ENCODE measurements at places on chromosomes 5 and 9. TPM values are rescaled to one million over a fixed set of nuclear protein-coding genes. Genes with fewer than 3 reads are reported as not detected.

DNA sequence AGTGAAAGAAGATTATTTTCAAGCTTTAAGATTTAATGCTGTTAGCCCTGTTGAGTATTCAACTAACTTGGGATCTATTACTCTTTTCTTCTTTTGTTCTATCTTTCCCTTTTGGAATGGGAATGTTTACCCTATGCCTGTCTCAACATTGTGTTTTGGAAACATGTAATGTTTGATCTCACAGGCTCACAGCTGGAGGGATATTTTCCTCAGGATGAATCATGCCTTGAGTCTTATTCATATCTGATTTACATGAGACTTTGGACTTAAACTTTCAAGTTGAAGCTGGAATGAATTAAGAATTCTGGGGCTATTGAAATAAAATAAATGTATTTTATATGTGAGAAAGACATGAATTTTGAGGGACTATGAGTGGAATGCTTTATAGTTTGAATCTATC is 607.8 kb upstream of the PTGER4 start:
- DNase-seq: no peak

DNA sequence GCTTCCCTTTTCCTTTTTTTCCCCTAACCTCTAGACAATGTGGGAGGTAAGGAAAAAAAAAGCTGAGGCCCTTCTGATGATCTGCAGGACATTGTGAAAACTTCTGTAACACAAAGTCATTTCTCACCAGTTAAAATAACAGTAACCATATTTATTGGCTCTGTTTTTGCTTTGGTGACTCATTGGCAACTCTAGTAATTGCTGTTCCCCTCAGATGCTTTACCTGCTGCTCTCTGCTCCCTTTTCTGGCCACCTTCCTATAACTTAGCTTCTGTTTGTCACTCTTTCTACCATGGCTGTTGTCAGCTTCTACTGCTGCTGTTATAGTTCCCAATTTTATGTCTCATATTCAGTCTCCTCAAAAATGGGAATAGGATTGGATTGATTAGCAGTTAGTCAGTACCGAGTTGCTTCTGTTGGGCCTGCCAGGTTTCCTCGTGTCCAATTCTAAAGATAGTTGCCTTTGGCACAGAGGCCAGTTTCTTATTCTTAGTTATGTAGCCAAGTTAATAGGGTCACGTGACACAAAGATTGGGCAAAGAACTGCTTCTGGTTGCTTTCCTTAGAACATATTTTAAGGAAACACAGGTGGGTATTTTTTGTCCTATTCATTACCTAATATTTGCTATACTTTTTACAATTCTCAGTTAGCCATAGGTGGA is 16.8 kb downstream of the SCAMP1 start:
- DNase-seq: no peak

- DNase-seq: no peak
Observed at GRCh38 chr9:37004424-37004935, 29.6 kb downstream of the PAX5 start.

DNA sequence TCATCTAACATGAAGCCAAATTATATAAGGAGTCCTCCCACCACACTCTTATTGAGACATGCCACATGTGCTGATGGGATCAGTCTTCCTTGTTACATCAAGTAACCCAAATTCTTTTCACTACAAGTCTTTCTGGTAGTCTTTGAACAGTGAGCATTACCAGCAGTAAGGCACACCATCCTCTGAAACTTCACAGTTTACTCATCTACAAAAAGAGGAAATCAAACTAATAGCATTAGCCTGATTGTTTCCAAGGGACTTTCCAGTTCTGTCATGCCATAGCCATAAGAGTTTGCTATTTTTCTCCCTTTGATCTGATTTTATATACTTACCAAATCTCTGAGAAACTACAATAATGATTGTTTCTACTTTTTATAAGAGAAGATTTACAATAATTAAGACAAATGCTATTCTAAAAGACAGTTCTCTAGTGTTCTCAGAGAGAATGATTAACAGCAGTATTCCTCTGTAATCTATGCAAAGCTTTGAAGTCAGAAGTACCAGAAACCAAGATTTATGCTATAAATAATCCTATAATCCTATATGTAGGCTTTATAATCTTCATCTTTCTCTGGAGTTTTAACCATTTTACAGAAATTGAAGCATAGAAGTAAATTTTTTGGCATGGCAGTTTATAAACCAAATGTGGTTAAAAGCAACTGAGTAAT is 166.2 kb upstream of the ACO1 start:
- DNase-seq: no peak

DNA sequence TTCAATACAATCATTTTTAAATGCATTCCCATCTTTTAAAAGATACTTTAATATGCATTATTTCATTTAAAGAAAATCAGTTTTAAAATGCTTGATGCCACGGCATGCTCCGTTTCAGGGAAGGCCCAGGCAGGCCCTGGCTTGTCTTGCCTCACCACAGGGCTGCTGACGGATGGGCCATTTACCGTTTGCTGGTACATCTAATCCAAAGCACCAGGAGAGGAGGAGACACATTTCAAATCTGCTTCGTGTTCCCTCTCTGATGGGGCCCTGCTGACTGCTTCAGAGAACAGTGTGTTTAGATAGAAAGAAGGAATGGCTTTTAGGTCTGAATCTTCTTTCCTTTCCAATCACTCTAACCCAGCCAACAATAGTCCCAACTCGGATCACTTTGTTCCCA is 185.2 kb downstream of the DCP2 start:
- DNase-seq: no peak

GRCh38 chr9:82763656-82764055 is 299.3 kb downstream of the RASEF start:
- DNase-seq: no peak

- DNase-seq: no peak
Observed at GRCh38 chr5:39076101-39076756, 2.0 kb upstream of the RICTOR start.

DNA sequence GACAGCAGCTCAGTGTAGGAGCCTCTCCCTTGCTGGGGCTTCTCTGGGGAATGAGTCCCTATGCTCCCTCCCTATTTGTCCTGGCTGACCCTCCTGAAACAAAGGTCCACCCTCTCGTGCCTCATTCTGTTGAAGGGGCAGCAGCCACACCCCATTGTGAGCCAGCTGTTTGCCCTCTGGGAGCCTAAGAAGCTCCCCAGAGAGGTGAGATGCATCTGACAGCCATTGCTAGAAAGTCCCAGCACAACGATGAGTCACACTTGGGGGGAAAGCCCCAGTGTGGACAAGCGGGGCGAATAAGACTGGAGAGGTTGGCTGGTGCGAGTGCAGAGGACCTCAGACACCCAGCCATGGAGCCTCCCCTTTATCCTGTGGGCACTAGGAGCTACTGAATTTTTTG is 101.4 kb downstream of the PPARGC1B start:
- no peak for DNase-seq

- DNase-seq: no peak
Observed at GRCh38 chr9:99392986-99393385, 170.9 kb downstream of the SEC61B start.

- DNase-seq: no peak
Observed at GRCh38 chr5:72244862-72245371, 75.1 kb downstream of the MRPS27 start.

GRCh38 chr5:132458226-132458560 is 32.4 kb downstream of the IRF1 start:
- DNase-seq: no peak

DNA sequence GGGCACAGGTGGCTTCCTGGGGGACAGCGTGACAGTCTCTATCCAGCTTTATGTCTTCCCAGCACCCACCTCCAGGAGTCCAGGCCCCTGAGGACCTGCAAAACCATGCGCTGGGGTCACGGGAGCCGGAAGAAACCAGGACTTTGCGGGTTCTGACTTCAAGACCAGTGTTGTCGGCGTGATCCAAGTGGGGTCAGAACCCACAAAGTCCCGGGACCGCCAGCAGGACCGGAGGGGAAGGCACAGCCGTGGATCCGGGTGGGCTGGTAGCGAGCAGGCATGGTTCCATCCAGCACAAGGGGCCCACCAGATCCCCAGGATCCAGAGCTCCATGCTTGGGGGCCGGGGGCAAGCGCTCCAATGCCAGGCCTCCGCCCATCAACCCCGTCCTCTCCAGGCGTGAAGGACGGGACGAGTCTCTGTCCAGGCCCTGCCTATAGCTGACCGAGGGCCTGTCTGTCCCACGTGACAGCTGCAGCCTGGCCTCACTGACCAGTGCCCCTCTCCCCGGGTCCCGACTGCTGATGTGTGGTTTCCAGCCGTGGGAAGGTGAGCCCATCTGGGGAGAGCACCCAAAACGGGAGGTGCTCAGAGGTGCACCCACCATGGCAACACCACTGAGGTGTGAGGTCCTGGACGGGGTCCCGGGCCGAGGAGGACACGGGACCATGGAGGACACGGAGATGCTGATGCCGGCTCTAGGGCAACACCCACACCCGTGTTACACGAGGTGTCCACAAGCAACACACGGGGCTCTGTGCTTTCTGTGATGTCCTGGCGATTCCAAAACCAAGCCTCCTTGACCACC is 48.9 kb downstream of the SLC12A7 start:
- no peak for DNase-seq

- DNase-seq: no peak
Observed at GRCh38 chr9:31677415-31677814, 707.0 kb upstream of the ACO1 start.

DNA sequence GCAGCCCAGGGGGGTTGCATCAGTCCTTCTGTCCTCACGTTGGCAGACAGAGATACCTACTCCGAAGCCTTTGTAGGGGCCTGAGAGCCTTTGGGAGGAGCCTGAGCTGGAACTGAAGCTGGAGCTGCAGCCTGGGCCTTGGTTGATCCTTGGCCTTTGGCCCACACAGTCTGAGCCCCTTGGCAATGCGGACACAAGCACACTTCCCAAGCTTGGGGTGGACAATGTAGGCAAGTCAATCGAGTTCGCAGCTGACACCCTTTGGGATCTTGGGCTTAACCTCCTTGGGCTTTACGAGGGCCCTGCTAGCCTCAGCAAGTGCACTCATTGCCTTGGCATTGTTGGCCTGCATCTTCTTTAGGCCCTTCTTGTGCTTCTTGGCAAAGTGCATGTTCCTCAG is 5.9 kb downstream of the CSNK1A1 start:
- no peak for DNase-seq

DNA sequence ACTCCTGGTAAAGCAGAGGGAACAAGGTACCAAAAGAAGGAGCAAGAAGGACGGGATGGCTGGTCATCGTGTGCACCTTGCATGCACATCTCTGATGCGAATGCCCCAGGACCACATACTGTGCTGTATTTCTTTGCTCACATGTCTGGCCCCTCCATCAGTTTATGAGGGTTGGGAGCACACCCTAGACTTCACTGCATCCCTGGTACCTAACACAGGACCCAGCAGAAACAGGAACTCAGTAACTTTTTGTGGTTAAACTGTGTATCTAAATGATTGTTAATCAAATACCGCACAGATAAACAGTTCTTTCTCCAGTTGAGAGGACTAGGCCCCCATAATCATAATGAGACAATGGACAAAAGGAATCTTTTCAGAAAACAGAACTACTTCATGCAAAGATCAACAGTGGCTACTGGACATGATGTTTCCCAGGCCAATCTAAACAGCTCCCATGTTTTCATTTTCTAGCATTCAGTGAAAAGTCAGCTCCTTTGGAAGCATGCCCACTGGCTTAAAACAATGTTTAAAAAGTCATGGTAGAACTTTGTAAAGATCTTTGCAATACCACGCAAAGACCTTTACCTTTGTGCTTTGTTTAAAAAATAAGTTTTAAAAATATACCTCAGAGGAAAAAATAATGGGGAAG is 55.5 kb upstream of the IFNK start:
- no peak for DNase-seq

DNA sequence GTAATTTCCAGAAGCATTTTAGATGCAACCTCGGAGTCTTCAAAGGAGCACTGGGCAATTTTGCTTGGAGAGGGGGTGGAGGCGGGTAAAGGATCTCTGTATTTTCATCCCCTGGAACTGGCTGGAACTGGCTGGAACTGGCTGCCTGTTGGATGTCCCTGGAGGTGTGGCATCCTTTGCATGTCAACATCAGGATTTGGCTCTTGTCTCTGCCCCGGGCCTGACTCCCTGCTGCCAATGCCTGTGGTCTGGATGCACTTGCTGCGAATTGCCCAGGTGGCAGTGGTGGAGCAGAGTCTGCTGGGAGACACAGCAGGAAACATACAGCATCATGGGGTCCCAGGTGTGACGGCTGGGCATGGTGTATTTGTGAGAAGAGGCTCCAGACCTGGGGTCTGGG is 391.3 kb downstream of the GADD45G start:
- no peak for DNase-seq

DNA sequence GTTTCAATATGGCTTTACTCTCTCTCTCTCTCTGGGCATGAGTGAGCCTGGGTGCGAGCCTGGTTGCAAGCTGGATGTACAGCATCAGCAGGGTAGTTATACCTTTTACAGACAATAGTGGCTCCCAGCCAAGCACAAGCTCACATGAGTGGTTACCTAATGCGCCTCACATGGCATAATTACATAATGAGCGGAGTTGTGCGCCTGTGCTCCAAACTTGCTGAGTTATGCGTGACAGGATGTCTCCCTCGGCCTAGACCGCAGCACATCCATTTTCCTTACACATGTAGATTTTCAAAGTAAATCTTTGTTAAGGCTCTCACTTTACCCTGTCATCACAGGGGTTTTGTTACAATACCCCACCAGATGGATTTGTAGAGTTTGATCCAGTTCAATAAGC is 233.5 kb upstream of the WWC1 start:
- DNase-seq: no peak

GRCh38 chr9:2727966-2728613 is 10.8 kb downstream of the KCNV2 start:
- no peak for DNase-seq

DNA sequence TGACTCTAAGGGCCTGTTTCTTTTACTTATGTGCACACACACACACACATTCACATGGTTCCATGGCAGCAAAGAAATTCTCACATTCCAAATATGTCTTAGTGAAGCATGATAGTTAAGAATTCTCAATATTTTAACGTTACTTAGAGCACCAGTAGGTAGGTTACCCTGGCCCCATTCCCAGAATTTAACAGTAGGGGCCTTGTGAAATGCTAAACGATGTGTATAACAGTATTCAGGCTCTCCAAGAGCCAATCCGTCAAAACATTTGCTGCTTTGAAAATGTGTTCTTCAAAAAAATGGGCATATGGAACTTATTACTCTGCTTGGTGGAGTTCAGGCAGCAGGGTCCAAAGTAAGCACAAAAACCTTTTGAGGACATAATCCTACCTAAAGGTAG is 93.7 kb upstream of the DAB2 start:
- no peak for DNase-seq

GRCh38 chr5:56090793-56091460 is 96.2 kb upstream of the IL6ST start:
- no peak for DNase-seq

DNA sequence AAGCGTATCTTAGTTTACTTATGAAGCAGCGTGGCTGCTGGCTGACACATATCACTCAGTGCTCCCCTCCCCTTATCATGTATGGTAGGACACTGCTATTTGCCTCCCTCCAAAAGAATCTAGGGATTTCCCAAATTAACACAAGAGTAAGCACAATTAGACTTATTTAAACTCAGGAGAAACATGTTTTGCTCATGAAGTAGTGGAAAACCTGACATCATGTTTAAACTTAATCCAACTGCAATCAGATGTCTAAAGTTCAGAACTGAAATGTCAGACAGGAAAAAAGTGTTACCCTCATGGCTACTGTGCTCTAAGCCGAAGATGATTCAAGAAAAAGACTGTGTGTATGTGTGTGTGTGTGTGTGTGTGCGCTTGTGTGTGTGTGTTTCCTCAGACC is 324.1 kb upstream of the TNC start:
- DNase-seq: no peak

TAF11L5 gene
- total RNA-seq: not detected

RIOK2 gene
- total RNA-seq: 35.1 TPM

ZNF658 gene
- 9.7 TPM for total RNA-seq

CARD6 gene
- total RNA-seq: 1.4 TPM

SYK gene
- total RNA-seq: 13.0 TPM

CLPTM1L gene
- 90.1 TPM for total RNA-seq

FAM169A gene
- 14.5 TPM for total RNA-seq

GALNT12 gene
- total RNA-seq: 25.8 TPM
